ENCODE measurements at places on chromosomes 7 and 10.

- peak; percentile 79 for DNase-seq
Measured at GRCh38 chr7:28988810-28989209, 30.7 kb upstream of the TRIL start.

DNA sequence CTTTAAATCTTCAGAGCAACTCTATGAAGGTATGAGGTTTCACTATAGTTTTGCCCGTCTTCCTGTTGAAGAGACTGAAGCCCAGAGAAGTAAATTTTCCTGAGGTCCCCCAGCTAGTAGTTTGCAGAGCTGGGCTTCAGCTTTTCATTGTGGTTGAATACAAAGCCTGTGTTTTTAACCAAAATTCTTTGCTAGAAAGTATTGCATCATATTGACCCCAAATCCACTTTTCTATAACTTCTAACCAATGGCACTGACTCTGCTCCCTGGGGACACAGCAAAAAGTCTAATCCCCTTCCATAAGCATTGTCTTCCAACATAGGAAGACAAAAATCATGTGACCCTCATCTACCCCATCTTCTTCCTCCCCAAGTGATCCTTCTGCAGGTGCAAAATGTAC lies 93.0 kb downstream of the KCNMA1 start:
- DNase-seq, result no peak

DNA sequence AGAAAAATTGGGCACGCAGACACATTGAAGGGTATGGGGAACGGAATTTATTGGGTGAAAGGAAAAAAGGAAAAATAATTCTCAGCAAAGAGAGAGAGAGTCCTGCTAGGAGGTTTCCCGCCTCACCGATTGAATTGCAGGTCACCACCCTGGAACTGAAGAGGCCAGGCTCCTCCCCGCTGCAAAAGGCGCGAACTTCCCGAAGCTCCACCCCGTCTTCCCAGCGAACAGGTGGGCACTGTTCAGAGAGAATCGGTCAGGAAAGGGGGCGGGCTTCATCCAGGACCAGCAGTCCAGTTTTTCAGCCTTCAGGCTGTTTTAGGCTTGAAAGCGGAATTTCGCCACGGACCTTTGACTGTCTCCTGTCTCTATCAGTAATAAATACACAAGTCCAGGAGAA lies 27.3 kb upstream of the CADPS2 start:
- no peak for DNase-seq

DNA sequence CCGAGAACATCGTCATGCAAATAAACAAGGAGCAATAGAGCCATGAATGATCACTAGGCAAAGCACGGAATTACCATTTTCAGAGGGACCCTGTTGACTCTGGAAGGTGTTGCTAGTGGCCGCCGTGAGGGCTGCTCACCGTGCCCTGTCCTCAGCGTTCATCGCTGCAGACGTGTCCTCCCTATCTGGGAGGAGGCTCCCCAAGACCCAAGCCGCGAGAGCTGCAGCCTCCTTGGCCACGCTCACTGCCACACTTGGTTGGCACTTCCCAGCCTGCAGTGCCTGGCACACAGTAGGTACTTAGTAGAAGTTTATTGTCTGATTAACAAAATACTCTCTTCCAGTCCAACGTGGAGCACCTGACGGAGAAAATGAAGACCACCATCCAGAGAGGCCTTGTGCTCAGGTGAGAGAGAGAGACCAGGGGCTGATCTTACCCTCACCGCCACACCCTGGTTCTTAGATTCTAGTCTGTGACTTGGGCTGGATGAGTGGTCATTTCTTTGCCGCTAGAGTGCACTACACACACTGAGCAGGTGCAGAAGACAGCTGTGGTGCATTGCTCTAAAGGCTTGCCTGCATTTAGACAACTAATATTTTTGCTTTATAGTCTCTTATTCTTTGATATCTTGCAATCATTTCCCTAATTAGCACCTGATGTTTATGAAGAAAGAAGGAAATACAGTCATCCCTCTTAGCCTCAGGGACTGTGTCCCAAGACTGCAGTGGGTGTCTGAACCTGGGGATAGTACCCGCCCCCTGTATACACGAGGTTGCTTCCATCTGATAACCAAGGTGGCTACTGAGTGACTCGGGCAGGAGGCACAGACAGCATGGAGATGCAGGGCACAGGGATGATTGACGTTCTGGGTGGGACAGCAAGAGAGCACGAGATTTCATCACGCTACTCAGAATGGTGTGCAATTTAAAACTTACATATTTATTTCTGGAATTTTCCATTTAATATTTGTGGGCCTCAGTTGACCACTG lies 40.3 kb downstream of the PITRM1 start:
- DNase-seq, result peak; percentile 9

GRCh38 chr10:4255751-4256150 lies 470.7 kb upstream of the KLF6 start:
- DNase-seq, result no peak

- DNase-seq, result no peak
Measured at GRCh38 chr7:77540402-77540822, 3.3 kb downstream of the PTPN12 start.

GRCh38 chr10:58740620-58741369 lies 228.1 kb downstream of the BICC1 start:
- DNase-seq, result no peak

- DNase-seq, result no peak
Measured at GRCh38 chr10:79021948-79022499, 46.7 kb upstream of the ZMIZ1 start.

DNA sequence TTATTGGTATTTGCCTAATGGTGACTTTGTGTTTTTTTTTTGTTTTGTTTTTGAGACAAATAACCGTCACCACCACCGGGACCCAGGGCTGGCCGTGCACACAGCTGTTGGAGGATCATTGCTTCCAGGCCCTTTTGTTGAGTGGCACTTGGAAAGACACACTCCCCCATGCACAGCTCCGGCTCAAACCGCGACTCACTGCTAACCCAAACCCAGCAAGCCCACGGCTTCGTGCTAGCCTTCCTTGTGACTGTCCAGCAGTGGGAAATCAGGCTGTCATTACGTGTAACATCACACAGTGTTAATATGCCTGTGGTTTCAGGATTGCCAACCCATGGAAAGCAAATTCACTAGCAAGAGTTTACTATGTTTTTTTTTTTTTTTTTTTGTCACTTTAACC lies 17.4 kb downstream of the BNIP3 start:
- DNase-seq, result no peak

DNA sequence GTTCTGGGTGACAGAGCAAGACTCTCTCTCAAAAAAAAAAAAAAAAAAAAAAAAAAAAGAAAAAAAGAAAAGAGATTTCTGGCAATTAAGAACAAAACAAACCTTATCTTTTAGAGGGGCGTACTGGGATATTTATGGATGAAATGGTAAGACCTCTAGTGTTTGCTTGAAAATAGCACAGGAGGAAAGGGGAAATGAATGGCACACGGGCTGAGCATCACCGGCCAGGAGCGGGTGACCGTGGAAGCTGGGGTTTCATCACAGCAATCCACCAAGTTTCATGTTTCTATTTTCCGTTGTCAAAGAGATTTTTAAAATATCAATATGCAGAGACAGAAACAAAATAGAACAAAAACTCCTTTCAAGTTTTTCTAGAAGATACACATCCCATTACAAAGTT lies 105.6 kb downstream of the SVIL start:
- DNase-seq, result no peak

DNA sequence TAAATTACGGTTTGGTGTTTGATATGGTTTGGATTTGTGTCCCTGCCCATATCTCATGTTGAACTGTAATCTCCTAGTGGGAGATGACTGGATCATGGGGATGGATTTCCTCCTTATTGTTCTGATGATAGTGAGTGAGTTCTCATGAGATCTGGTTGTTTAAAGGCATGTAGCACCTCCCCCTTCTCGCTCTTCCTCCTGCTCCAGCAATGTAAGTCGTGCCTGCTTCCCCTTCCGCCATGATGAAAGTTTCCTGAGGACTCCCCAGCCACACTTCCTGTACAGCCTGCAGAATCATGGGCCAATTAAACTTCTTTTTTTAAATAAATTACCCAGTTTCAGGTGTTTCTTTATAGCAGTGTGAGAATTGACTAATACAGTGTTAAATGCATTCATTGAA lies 116.6 kb downstream of the DOCK4 start:
- no peak for DNase-seq

DNA sequence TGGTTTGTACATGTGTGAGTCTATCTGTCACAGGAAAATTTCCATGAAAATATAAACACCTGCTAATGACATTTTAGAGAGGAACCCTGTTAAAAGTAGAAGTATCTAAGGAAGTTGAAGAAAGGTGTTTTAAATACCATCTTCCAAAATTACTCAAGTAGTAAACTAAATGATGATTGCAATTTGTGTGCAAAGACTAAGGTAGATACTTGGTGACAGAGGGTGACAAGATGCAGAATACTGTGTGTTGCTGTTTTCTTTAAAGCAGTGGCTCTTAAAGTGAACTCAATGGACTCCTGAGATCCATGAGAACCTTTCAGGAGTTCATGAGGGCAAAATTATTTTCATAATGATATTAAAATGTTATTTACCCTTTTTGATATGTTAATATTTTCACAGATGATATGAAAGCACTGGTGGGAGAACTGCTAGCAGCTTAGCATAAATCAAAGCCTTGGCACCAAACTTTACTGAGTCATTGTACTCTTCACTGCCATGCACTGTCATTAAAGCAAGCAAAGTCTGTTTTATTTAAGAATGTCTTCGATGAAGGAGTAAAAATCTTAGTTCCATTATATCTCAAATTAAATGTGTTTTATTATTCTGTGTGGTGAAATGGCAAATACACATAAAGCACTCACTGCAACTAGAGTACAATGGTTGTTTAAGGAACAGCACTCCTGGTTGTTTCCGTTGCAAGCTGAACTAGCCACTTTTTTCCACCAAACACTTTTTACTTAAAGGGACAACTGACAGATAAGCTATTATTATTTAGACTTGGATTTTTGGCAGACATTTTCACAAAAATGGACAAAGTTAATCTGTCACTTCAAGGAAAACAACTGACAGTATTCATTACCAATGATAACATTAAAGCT lies 133.7 kb downstream of the LRRN3 start:
- no peak for DNase-seq

DNA sequence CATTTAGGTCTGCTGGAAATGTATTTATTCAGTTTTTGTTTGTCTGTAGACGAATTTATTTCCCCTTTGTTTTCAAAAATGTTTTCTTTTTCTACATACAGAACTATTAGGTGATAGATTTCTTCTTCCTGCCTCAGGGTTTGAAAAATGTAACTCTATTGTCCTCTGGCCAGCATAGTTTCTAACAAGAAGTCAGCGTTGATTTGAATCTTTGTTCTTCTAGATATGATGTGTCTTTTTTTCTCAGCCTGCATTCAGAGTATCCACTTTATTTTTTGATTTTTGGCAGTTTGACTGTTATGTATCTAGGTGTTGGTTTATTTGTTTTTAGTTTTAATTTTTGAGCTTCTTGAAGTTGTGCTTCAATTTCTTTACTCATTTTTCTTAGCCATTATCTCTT lies 7.5 kb upstream of the OR2F1 start:
- no peak for DNase-seq

DNA sequence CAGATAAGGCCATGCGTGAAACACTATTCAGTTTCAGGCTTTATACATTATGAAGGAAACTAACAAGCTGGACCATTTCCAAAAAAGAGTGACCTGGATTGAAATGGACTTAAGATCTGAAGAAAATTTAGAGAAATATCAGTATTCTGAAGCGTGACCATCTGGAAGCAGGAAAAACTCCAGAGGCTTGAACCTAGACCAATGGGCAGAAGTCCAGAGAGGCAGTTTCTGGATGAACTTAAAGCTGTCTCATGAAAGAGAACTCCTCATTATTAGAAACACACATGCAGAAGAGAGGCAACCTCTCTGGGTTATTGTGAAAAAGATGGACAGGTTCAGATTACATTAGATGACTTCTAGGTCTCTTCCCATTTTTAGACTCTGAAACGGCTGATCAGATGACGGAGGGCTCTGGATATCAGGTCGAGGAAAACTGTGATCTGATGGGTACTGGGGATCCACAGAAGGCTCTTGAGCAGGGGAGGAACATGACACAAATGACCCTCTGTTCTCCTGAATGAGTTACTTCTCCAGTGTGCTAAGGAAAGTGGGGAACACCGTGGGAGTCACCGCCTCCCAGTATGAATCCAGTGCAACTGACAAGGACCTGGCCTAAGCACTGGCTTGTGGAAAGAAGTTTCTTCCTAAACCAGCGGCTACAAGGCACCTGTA lies 116.5 kb downstream of the SPDYE5 start:
- no peak for DNase-seq

- DNase-seq, result no peak
Measured at GRCh38 chr7:124618871-124619270, 146.7 kb downstream of the GPR37 start.

DNA sequence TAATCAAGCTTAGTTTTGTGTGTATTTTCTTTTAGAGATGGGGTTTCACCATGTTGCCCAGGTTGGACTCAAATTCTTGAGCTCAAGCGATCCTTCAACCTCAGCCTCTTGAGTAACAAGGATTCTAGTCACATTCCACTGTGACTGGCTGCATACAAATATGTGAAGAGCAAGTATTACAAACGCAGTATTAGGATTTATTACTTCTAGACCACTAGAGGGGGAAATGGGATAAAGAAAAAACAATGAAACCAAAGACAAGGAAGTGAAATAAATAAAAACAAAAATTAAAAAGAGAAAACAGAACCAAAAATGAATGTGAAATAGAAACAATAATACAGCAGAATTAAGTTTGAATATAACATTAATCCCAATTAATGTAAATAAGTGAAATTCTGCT lies 308.7 kb downstream of the ANKRD30A start:
- peak; percentile 11 for DNase-seq

DNA sequence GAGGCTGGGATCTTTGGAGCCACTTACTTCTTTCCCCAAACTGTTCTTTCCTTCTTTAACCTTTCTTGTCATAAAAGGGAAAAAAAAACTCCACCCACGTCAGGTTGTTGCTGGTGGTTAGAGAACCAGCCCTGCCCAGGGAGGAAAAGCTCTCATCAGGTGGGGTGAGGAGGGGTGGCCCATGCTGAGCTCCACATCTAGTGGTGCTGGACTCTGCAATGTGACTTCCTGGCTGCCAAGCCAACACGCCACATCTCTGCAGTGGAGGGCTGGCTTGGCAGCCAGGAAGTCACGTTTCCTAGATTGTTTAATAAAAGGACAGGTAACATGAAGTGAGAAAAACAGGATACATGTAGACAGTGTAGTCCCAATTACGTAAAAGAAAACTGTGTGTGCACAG lies 37.4 kb downstream of the WIPF3 start:
- no peak for DNase-seq

DNA sequence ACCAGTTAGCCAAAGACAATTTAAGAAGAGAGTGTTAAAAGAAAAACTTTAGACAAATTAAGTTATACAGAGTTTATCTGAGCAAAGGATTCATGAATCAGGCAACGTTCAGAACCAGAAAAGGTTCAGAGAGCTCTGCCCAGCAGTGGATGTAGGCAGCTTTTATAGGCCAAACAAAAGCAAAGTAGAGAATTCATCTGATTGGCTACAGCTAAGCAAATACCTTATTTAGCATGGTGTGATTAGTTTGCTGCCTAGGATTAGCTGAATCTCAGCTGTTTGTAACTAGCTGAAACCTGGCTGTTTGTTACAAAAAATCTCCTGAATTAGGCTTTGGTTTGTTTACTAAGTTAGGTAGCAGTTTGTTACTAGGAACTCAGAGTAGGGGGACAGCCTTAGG lies 66.0 kb downstream of the SLC25A40 start:
- no peak for DNase-seq

All from fibroblast of villous mesenchyme (primary cell).